ENCODE measurements at places on chromosomes 2 and 18. TPM values are rescaled to one million over a fixed set of nuclear protein-coding genes. Genes with fewer than 3 reads are reported as not detected.

Gene STAMBP
- polyA plus RNA-seq, result 55.8 TPM

Gene ENOSF1
- 24.8 TPM for polyA plus RNA-seq

DNA sequence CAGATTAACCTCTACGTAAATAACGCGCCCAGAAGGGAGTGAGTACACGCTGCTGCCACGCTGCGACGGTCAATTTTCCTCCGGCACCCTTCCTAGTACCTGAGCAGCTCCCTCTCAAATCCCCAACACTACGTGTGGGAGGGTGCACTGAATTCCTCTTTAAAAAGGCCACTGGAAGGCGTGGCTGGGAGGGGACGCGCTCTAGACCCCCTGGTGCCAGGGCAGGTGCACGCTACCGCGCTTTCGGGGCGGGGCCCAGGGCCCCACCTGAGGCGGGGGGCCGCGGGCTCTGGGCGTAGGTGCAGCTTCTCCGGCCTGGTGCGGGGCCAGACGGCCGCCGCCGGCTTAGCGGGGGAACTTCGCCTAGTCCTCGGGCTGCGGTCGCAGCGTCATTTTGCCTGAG lies 668 bp upstream of the ANKRD12 start:
- DNase-seq, result no peak

GRCh38 chr2:111148225-111148873 lies 27.6 kb downstream of the BCL2L11 start:
- DNase-seq, result no peak

DNA sequence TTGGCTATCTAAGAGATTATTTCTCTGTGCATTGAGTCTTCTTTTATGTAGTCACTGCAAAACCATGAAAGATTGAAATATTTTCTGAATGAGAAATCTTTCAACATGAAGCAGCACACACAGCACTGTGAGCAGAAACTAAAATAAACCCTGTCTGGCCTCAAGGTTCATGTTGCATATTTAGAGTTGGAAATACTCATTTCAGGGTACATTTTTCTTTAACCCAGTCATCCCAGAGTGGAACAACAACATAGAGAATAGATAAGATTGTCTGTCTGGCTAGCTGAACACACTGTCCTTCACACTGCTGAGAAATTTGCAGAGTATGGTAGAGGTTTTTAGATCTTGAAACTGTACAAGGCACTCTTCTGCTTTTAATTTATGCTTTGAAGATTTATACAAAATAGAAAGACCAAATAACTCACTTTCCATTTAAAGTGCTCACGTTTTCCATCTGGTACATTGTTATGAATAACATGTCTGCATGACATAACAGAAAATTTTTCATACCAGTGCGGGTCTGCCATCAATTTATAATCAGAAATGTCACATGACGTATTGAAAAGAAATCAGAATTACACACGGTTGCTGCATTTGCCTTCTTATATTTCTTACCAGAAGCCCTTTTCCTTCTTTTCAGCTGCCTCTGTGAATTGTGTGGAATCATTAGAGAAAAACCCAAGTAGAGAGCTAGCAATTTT lies 25.0 kb upstream of the FN1 start:
- no peak for DNase-seq

- DNase-seq, result no peak
Observed at GRCh38 chr18:8632386-8632785, 23.1 kb downstream of the RAB12 start.

GRCh38 chr2:148987286-148987685 lies 51.2 kb upstream of the LYPD6B start:
- no peak for DNase-seq

All from left renal pelvis (tissue), 4 donors.